Stromal cell of bone marrow (primary cell): ENCODE measurements at places on chromosomes 6 and 20.

DNA sequence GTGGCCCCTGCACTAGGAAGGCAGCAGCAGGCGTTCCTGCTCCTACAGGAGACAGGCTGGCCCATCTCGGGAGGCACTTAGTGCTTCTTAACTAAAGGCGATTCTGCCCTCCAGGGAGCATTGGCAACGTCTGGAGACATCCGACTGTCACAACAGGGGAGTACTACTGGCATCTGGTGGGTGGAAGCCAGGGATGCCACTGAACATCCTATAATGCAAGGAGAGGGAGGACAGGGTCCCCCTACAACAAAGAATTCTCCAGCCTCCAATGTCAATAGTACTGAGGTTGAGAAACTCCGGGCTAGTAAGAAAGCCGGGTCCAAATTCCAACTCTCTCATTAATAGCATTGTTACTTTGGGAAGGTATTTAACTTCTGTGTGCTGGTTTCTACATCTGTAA, 119.4 kb upstream of the ARMC2 start:
- DNase-seq, result no peak

GRCh38 chr6:74606582-74607071, 599.2 kb downstream of the COL12A1 start:
- peak; percentile 93 for DNase-seq

- no peak for DNase-seq
Measured at GRCh38 chr20:42920776-42921175, 268.9 kb downstream of the PTPRT start.

GRCh38 chr20:50417023-50417329, 93.2 kb upstream of the PTPN1 start:
- DNase-seq, result no peak

- DNase-seq, result no peak
Measured at GRCh38 chr6:31728767-31729514, at the start of gene DDAH2. DDAH2 (minus strand) TSS chr6:31729299; CDS start chr6:31729161, 138 bp downstream.

GRCh38 chr6:139904158-139904533, 529.7 kb upstream of the CITED2 start:
- no peak for DNase-seq

DNA sequence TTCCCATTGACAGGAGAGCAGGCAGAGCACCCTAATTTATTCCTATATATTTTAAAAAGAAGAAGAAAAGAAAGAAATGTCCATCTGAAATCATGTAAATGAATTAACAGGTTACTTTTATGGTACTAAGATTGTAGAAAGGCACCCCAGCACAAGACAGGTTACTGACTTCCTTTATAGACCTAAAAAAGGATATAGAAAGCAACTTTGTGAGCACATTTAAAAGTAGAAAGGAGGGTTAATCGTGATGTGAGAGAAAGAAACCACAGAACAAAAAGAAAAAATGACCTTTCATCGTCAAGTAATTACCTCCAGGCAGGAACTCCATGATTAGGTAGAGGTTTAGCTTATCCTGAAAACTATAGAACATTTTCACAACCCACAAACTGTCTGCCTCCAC, 29.9 kb downstream of the STK38 start:
- DNase-seq, result no peak
